Kidney (tissue), 22 donors: ENCODE measurements at places on chromosomes 2 and 18. TPM values are rescaled to one million over a fixed set of nuclear protein-coding genes. Genes with fewer than 3 reads are reported as not detected.

The OLA1 gene
- 90.0 TPM for polyA plus RNA-seq

The KCNJ3 gene
- polyA plus RNA-seq = 9.9 TPM

The CIDEA gene
- not detected for polyA plus RNA-seq

The TGIF1 gene
- polyA plus RNA-seq = 38.5 TPM

The CRYBA2 gene
- polyA plus RNA-seq = not detected

The SS18 gene
- polyA plus RNA-seq = 43.2 TPM

The PRKCE gene
- 11.1 TPM for polyA plus RNA-seq

The RAD51AP2 gene
- not detected for polyA plus RNA-seq

The TSHZ1 gene
- polyA plus RNA-seq = 7.0 TPM

The HES6 gene
- 5.5 TPM for polyA plus RNA-seq

The PTPN4 gene
- polyA plus RNA-seq = 7.4 TPM

The ARHGEF4 gene
- polyA plus RNA-seq = 0.90 TPM

The CD207 gene
- not detected for polyA plus RNA-seq

The BCL2 gene
- 6.0 TPM for polyA plus RNA-seq

The DYNAP gene
- polyA plus RNA-seq = not detected

The TMEM247 gene
- not detected for polyA plus RNA-seq

The CD8A gene
- polyA plus RNA-seq = 0.65 TPM

The HRH4 gene
- not detected for polyA plus RNA-seq

The HEATR5B gene
- polyA plus RNA-seq = 4.4 TPM

The RSAD2 gene
- polyA plus RNA-seq = 4.3 TPM

The MTLN gene
- 214 TPM for polyA plus RNA-seq

The IL37 gene
- not detected for polyA plus RNA-seq

The TXNDC9 gene
- polyA plus RNA-seq = 38.7 TPM
